ENCODE measurements at places on chromosomes 6 and 20. TPM values are rescaled to one million over a fixed set of nuclear protein-coding genes. Genes with fewer than 3 reads are reported as not detected.

The ELOVL2 gene
- under 0.01 TPM for total RNA-seq

The F13A1 gene
- total RNA-seq: not detected

The DEFB132 gene
- not detected for total RNA-seq

The ZBTB46 gene
- 1.2 TPM for total RNA-seq

The OPN5 gene
- not detected for total RNA-seq

The FAM217A gene
- total RNA-seq: not detected

The PLA2G7 gene
- not detected for total RNA-seq

The TMEM170B gene
- total RNA-seq: 0.15 TPM

The HEY2 gene
- total RNA-seq: not detected

The ZNF292 gene
- 5.7 TPM for total RNA-seq

The TNFRSF6B gene
- 246 TPM for total RNA-seq

The GRM1 gene
- not detected for total RNA-seq

The DEFB124 gene
- not detected for total RNA-seq

The ZC2HC1B gene
- total RNA-seq: not detected

The HSPA12B gene
- total RNA-seq: 0.45 TPM

The CLPSL2 gene
- total RNA-seq: not detected

The COL9A1 gene
- total RNA-seq: not detected

The GPR6 gene
- total RNA-seq: not detected

The MLIP gene
- total RNA-seq: 0.59 TPM

The ATXN1 gene
- 8.2 TPM for total RNA-seq

The CYP21A2 gene
- total RNA-seq: 0.17 TPM

The NHLRC1 gene
- total RNA-seq: 2.1 TPM

The OR2H2 gene
- total RNA-seq: not detected

The TP53INP2 gene
- 5.8 TPM for total RNA-seq

The DEF6 gene
- 3.0 TPM for total RNA-seq

The TREM1 gene
- total RNA-seq: 0.15 TPM

The MYMX gene
- total RNA-seq: not detected

The EXOC2 gene
- total RNA-seq: 30.3 TPM

The ID4 gene
- 0.89 TPM for total RNA-seq

The SPINT4 gene
- not detected for total RNA-seq

The ADGRF4 gene
- not detected for total RNA-seq

The PXDC1 gene
- total RNA-seq: 40.9 TPM

The PRICKLE4 gene
- total RNA-seq: not detected

The HNF4A gene
- not detected for total RNA-seq

The MYB gene
- 0.45 TPM for total RNA-seq

The FNDC11 gene
- total RNA-seq: 0.50 TPM

The CHRNA4 gene
- total RNA-seq: not detected

The PLG gene
- not detected for total RNA-seq

The CST3 gene
- total RNA-seq: 430 TPM

The SLC35D3 gene
- not detected for total RNA-seq

The C6orf58 gene
- total RNA-seq: not detected

The KCNS1 gene
- 0.30 TPM for total RNA-seq

The SPATA25 gene
- total RNA-seq: 0.15 TPM

The TBC1D32 gene
- total RNA-seq: 3.7 TPM

The CASS4 gene
- 2.4 TPM for total RNA-seq

The TFAP2A gene
- not detected for total RNA-seq

The C20orf96 gene
- total RNA-seq: 2.8 TPM

The CRISP3 gene
- total RNA-seq: not detected

The TCP11 gene
- 0.15 TPM for total RNA-seq

The SLC17A1 gene
- not detected for total RNA-seq

The ABHD16B gene
- total RNA-seq: not detected

The PI16 gene
- not detected for total RNA-seq

The EPHA7 gene
- 0.34 TPM for total RNA-seq

The SLC35F1 gene
- total RNA-seq: 0.15 TPM

The LPA gene
- total RNA-seq: not detected
